Activated CD4-positive, alpha-beta T cell treated with anti-CD3 and anti-CD28 coated beads, Interleukin-2, amount 10 ng/mL, durations not matched to agents 24 days and 14 days (primary cell): ENCODE measurements at places on chromosomes 3 and 15. TPM values are rescaled to one million over a fixed set of nuclear protein-coding genes. Genes with fewer than 3 reads are reported as not detected.

The TMEM158 gene
- total RNA-seq, result 0.44 and 0.66 TPM in 2 replicates

The KCNMB2 gene
- not detected in 2 replicates for total RNA-seq

The TEX55 gene
- not detected in 2 replicates for total RNA-seq

The CAMK2N2 gene
- 0.14 TPM in 2 replicates for total RNA-seq

The GP5 gene
- 0.12 and 0.26 TPM in 2 replicates for total RNA-seq

The UROC1 gene
- not detected in 2 replicates for total RNA-seq

The CDCP1 gene
- 3.2 and 3.3 TPM in 2 replicates for total RNA-seq

The FEZF2 gene
- not detected in 2 replicates for total RNA-seq
